ENCODE measurements at places on chromosomes 12 and 14.

- DNase-seq, result no peak
These were observed 1.2 kb upstream of the CLEC2B start for GRCh38 chr12:9870286-9870866.

DNA sequence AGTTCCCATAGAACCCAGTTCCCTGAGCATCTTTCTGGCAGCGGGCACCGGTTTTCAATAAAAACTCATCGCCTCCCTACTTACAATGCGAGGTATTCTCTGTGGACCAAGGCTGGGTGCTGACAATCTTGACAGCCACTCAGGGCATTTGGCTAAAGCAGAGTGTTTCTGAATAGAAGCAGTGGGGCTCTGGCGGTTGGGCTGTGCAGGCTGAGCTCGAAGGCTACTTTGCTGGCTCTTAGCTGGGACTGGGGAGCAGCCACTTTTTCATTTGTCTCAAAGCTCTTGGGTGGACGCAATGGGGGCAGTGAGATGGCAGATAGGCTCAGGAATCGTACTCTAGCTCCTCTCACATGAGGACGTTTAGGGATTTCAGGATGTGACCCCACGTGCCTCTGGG lies 151.8 kb downstream of the UNC79 start:
- no peak for DNase-seq

GRCh38 chr12:27499377-27499776 lies 24.6 kb upstream of the PPFIBP1 start:
- DNase-seq, result no peak

DNA sequence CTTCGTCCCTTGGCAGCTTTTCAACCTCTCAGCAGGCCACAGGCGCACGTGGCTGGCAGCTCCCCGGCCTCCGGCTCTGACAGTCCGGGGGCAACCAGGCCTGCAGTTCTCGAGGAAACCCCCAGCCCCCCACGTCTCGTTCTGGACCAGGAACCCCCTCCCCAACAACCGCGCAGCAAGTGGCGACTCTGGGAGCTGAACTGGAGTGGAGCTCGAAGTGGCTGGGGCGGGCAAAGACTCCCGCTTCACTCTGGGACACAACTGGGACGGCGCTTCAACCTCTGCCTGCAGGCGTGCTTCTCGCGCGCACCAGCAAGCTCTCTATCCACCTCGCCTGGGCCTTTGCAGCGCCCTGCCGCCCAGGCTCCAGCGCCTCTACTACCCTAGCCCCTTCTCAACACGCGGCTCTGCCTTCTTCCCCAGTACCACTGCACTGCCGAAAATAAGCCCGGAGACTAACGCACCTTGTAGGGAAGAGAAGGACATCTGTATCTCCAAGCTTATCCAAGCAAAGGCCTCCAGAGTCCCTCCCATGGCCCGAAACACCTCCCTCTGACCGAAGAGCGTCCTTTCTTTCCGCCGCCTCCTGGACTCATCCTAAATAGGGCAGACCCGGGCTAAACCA lies 2.4 kb upstream of the NKX2-1 start:
- no peak for DNase-seq

DNA sequence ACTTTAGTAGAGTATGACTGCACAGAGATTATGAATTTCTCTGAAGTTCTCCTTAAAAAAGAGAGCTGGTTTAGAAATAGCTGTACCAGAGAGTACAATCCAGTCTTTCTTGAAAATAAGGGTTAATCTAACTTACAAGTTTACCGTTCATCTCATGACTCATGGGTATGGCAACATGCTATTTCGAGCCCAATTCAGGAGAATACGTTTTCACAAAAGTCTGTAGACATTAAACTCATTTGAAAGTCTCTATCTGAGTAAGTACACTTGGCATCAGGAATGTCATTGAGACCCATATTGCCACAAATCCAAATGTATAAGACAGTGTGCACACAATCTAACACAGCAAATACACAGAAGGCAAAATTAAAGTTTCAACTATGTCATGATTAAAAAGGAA lies 160.5 kb downstream of the PIK3C2G start:
- DNase-seq, result no peak

DNA sequence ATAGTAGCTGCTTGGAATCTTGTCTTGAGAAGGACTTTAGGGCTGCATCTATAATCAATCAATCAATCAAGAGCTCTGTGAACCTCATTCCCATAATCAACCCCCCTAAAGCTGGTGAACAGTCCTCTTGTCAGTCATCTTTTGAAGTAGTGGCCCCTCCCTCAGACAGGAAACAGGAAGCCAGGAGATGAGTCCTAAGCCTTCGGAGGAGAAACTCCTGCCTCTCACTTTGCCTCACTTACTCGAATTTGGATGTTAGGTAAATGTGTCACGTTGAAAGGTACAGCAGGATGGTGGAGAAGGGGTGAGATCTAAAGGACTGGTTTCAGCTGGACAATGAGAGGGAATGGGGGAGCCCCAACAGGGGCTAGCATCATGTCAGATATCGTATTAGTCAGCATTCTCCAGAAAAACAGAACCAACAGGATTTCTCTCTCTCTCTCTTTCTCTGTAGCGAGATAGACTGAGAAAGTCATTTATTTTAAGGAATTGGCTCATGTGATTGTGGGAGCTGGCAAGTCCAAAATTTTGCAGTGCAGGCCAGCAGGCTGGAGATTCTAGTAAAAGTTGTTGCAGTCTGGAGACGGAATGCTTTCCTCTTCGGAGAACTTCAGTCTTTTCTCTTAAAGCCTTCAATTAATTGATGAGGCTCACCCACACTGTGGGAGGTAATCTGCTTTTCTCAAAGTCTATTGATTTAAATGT lies 144.4 kb upstream of the PWP1 start:
- no peak for DNase-seq

DNA sequence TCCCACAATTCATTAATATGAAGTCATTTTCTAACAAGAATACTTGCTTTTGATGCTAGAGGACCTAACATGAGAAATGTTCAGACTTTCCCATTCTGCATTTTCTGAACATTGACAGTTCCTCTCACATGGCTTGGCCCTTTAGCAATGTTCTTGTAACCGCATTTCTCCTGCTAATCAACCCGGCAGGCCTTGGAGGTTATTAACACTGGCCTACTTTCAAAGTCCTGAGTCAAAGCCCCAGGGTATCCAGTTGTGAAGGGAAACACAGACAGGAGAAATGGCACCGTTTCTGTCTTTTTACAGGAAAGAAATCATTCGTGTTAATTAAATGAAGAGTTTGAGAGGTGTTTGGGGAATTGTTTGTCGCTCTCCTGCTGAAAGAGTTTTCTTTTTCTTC lies 446.5 kb upstream of the MIS18BP1 start:
- DNase-seq, result no peak
